ENCODE measurements at places on chromosomes 4 and X.

DNA sequence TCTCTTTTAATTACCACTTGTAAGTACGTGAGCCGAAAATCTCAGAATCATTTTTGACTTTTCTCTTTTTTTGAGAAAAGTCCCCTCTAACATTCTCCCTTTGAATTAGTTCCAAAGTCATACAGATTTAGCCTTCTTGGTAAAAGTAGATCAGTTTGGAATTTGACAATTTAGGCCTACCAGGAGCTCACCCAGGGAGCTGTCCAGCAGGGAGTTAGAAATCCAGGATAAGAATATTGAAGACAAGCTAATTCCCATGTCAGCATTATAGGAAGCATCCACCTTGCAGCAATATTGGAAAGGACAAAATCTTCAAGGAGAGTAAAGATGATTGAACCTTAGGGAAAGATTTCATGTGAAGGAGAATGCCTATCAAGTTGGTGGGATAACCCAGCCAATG is 352.2 kb upstream of the CPEB2 start:
- DNase-seq: no peak

- no peak for DNase-seq
Measured at GRCh38 chr4:8015512-8015911, 75.9 kb upstream of the AFAP1 start.

DNA sequence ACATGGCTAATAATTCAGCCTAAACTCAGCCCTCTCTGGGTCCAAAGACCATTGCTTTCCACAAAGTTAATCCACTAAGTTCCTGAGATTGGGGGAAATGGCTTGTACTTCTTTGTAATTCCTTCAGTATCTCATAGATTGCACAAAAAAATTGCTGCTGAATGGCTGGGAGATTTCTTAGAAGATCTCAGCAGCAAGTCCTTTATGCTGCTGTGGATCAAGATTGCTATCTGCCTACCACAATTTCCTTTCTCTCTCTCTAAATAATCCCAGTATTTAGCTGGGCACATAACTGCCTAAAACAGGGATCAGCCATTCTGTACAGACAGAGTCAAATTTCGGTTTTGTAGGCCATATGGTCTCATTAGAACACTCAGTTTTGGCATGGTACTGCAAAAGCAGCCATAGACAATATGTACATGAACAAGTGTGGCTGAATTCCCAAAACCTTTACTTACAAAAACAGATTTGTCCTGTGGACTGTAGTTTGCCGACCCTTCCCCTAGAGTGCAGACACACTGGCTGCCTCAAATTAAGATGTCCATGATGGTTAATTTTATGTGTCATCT is 18.5 kb upstream of the HOPX start:
- peak; percentile 54 for DNase-seq

GRCh38 chr4:114025176-114025777 is 45.8 kb upstream of the ARSJ start:
- no peak for DNase-seq

GRCh38 chrX:154136627-154137161 is 7.3 kb upstream of the OPN1LW start:
- peak; percentile 21 for DNase-seq

DNA sequence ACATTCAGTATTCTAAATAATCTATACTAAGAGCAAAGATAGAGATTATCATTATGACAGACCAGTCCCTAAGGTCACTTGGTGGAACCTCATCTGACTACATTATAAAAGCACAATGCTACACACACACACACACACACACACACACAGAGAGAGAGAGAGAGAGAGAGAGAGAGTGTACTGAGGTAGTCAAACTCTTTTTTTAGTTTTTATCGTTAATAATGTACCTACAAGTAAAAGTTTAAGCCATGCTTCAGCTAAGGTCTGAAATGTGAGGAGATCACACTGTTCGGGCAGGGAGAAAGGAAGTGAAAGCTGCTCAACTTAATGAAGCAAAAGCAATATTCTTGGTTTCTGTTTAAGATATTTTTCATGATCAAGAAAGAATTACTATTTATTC is 75.8 kb upstream of the CCDC160 start:
- no peak for DNase-seq

GRCh38 chrX:40952855-40953254 is 132.4 kb upstream of the USP9X start:
- DNase-seq: no peak

DNA sequence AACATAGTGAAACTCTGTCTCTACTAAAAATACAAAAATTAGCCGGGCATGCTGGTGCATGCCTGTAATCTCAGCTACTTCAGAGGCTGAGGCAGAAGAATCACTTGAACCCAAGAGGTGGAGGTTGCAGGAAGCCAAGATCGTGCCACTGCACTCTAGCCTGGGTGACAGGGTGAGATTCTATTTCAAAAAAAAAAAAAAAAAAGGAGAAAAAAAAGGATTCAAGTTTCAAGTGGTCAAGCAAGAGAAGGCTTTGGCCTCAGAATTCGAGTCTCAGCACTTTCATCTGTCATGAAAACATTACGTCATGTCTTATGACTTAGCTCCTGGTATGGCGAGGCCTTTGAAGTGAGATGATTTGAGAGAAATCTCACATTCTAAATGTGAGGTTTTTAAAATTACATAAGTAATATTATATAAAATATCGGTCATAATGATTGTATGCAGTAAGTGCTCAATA is 21.2 kb upstream of the DHRSX start:
- DNase-seq: no peak

Measured in NCI-H524 treated with DMSO at 0.1 percent for 48 hours (cell line).